ENCODE measurements at places on chromosomes 12 and 14. TPM values are rescaled to one million over a fixed set of nuclear protein-coding genes. Genes with fewer than 3 reads are reported as not detected.
A peak's percentile ranks its signal among the peaks of the same experiment; 100 is the strongest.

The PXMP2 gene
- 11.5 TPM for total RNA-seq

The PIWIL1 gene
- not detected for total RNA-seq

The OAS2 gene
- total RNA-seq: 36.0 TPM

DNA sequence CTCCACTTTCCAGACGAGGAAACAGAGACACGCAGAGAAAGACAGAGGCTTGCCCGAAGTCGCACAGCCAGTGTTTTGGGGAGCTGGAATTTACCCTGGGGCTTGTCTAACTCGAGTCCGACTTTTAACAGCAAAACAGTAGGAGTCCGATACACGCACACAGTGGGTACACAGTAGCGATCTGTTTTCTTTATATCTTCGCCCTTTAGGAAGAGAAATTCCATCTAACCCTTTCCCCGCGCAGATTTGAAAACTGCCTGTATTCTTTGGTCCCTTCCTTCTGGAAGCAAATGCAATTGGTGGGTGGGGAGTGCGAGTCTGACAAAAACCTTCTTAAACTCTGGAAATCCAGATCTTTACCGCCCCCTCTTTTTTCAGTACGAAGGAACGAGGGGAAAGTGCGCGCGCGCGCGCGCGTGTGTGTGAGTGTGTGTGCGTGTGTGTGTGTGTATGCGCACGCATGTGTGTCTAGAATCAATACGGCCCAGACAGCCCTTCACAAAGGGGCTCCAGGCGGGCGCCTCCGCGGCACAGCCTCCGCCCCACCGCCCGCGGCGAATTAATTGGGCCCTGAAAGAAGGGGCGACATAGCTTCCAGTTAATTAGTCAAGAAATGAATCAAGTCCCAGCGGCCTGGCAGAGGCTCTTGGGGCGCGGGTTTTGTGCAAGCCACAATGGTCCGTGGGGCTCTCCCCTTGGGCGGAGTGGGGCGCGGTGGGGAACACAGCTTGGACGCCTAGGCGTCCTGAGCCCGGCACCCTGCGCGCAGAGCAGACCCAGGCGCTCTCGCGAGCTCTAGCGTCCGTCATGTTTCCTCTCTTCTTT, 14.0 kb upstream of the TBX3 start:
- DNase-seq: no peak

DNA sequence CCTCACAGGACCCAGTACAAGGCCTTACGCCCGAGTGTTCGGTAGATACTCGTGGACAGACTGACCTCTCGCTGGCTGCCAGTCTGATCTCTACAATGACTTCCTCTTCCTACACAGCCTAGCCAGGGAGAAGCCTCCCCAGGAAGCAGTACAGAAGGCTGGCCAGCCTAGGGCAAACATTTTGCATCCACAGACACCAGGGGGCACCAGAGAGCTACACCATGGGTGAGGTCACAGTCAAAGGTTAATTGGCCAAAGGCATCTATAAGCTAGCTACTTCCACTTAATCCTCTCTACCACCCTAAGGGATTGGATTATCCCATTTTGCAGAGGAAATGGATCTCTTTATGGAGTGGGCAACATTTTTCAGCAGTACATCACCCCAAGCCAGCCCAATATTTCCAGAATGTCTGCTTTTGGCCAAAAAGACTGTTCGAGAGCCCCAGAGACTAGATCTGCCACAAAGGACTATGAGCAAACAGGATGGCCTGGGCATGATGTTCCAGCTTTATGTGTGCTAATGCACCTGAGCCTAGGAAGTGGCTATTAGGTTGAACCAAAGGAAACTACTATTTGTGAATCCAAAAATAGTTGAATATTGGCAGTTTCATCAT, 14.6 kb upstream of the PNMA1 start:
- DNase-seq: peak; percentile 92

GRCh38 chr14:104940526-104941150, 16.0 kb downstream of the PLD4 start:
- DNase-seq: no peak

GRCh38 chr14:73162251-73162650, 25.9 kb downstream of the PSEN1 start:
- DNase-seq: no peak

- DNase-seq: no peak
These were observed 1042.2 kb downstream of the BCL11B start for GRCh38 chr14:98229656-98230366.

DNA sequence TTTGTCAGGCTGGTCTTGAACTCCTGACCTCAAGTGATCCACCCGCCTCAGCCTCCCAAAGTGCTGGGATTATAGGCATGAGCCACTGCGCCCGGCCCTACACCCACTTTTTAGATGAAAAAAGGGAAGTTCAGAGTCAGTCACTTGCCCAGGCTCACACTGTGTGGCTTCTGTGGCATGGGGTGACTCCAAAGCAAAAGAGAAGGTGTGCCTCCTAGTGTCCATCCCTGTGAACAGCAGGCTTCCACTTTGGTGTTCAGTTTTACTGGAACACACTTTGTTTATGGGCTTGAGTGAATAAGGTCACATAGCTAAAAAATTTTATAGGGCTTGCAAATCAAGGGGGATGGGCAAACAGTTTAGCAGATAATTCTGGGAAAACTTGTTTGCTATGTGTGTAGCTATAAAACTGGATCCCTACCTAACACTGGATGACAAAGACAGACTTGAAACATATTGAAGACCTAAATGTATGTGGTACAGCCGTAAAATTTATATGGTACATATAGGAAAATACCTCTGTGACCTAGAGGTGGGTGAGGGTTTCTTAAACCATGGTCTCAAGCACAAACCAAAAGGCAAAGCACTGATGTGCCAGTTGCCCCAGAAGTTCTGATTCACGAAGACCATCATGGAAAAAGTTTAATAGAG, 54.9 kb downstream of the EID3 start:
- peak; percentile 66 for DNase-seq

DNA sequence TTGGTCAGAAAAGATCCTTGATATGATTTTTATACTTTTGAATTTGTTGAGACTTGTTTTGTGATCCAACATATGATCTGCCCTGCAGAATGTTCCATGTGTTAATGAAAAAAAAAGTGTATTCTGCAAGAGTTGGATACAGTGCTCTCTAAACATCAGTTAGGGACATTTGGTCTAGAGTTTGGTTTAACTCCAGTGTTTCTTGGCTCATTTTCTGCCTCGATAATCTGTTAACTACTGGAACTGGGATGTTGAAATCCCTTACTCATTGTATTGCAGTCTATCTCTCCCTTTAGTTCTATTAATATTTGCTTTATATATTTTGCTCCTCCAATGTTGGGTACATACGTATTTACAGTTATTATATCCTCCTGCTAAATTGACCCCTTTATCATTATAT, 18.3 kb upstream of the TXNRD1 start:
- DNase-seq: no peak
